SK-N-DZ (cell line): ENCODE measurements at places on chromosomes 7 and 10.

DNA sequence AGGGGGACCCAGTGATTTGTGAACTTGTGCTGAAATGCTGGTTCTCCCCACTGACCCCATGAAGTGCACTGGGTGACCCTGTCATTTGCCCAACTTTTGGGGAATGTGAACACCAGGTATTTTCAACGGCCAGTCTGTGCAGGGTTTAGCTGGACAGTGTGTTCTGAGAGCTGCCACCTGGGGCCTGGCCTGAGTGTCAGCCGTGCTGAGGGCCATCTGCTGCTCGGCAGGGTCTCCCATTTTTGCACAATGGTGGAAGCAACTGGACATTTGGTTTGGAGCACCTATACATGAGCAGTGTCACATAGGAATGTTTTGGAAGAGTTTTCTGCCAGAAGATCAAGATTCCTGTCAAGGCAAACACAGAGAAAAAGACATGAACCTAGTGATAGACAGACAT lies 5.2 kb downstream of the CHN2 start:
- no peak for DNase-seq

GRCh38 chr10:32851301-32851700 lies 106.7 kb downstream of the ITGB1 start:
- DNase-seq: no peak

GRCh38 chr10:79405995-79406515 lies 39.4 kb downstream of the ZCCHC24 start:
- no peak for DNase-seq

GRCh38 chr10:113303544-113304146 lies 249.2 kb upstream of the HABP2 start:
- DNase-seq: no peak

DNA sequence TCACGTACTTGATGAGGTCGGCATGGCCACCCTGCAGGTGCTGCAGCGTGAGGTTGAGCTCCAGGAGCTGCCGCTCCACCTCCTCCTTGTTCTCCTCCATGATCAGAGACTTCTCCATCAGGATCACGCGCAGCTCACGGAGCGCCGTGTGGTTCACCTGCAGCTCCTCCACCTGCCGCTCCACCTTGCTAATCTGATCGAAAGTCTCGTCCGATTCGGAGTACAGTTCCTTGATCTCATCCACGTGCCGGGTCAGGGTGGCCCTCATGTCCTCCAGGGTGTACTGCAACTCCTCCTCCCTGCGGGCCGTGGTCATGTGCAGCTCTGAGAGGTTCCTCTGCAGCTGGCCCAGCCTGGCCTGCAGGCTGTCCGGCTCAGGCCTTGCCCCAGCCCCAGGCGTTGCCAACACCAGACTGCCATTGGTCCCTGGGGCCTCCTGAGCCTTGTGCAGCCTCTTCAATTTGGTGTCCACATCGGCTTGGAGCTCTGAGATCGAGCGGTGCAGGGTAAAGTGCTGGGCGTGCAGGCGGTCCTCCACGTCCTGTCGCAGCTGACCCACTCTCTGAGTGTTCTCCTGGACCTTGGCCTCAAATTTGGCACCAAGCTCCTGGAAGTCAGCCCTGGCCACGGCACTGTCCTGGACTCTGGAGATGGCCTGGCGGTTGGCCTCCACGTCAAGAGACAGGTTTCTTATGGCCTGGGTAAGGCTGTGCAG lies 13.9 kb downstream of the MMRN2 start:
- DNase-seq: no peak

DNA sequence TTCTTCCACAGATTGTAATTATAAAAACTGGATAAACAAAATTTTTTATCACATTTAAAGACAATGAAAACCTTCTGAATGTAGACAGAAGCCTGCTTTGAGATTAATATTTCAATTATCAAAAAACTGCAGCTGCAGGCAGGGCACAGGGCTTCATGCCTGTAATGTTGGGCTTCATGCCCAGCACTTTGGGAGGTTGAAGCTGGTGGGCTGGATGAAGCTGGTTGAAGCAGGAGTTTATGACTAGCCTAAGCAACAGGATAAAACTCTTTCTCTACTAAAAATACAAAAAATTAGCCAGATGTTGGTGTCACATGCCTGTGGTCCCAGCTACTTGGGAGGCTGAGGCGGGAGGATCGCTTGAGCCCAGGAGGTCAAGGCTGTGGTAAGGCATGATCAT lies 41.2 kb downstream of the PDZD8 start:
- no peak for DNase-seq

DNA sequence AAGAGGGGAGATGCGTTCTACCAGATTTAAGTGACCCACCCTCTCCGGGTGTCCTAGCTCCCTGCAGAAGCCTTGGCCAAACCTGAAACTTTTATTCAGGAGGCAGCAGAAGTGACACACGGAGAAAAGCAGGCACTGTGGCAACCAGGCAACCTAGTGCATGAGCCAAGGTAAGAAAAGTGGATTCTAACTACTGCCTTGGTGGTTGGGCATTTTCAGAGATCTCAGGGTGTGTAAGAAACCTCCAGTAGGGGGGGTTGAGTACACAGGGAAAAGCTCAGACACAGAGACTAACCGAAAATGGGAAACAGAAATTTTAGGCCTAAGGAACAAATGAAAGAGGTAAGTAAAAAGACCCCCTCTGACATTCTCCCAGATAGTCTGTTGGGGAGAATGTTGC lies 645.7 kb downstream of the ANKRD7 start:
- DNase-seq: peak; percentile 32

- peak; percentile 83 for DNase-seq
Measured at GRCh38 chr7:11538751-11539299, 293.2 kb downstream of the THSD7A start.

- DNase-seq: no peak
Measured at GRCh38 chr7:5636914-5637313, 144.5 kb downstream of the RNF216 start.

GRCh38 chr10:119190954-119191785 lies 12.6 kb upstream of the PRDX3 start:
- DNase-seq: no peak

GRCh38 chr7:147952918-147953317 lies 637.6 kb upstream of the C7orf33 start:
- DNase-seq: no peak

DNA sequence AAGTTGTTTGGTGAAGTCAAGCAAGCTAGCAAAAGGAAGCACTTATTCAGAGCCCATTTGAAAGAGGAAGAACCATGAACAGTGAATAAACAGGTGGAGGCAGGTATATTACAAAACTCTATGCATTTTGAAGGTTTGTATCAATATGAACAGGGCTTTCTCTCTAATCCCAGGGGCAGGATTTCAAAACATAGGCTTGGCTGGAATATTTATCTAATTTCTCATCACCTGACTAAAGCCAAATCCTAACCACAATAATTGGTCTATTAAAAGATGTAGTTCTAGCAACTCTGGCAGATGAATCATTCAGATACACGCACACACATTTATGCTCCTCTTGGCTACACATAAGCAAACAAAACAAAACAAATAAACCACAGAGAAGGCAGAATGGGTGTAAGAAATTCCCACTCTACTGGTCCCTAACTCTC lies 554.4 kb downstream of the INHBA start:
- DNase-seq: no peak
